Stimulated activated CD8-positive, alpha-beta memory T cell treated with anti-CD3 and anti-CD28 coated beads, Interleukin-7, amount 100 ng/mL, for 1 hour (primary cell): ENCODE measurements at places on chromosomes 4 and X.

DNA sequence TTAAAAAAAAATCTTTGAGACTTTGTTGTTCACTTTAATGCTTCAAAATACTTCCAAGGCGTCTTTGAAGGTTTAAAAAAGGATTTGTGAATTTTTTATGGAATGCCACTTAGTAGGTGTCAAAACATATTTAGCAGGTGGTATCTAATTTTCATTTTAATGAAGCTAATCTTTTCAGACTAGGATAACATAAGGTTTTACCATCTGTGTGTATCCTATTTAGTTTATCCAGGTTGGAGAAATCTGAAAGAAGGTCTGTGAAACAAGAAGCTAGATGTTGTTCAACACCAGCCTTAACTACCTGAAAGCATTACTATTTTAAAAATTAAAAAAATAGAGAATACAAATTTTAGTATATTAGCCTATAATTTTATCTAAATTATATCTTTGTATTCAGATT is 193.4 kb downstream of the GRID2 start:
- DNase-seq = no peak

GRCh38 chr4:2662598-2662997 is 93.5 kb downstream of the TNIP2 start:
- DNase-seq = no peak

DNA sequence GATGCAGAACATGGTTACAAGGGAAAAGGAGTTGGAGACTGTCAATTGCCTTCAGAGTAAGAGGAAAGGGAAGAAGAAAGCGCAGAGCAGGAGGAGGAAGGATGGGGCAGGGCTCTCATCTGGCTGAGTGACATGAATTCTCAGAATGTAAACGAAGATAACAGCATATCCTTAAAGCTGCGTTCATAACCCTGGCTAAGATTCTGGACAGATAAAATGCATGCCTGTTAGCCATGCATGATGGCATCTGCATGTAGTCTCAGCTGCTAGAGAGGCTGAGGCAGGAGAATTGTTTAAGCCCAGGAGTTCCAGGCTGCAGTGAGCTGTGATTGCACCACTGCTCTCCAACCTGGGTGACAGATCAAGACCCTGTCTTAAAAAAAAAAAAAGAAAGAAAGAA is 493.5 kb upstream of the PRKX start:
- DNase-seq = no peak

GRCh38 chr4:128603081-128603480 is 206.4 kb upstream of the JADE1 start:
- DNase-seq = no peak

- no peak for DNase-seq
These were observed 44.9 kb downstream of the HTT-AS start for GRCh38 chr4:3029464-3029863.

- no peak for DNase-seq
These were observed 87.1 kb downstream of the AMELX start for GRCh38 chrX:11380187-11380844.

- no peak for DNase-seq
These were observed 153.3 kb downstream of the LDB2 start for GRCh38 chr4:16745009-16745635.

GRCh38 chrX:44906542-44906941 is 33.6 kb downstream of the KDM6A start:
- DNase-seq = no peak

- no peak for DNase-seq
These were observed 6.7 kb upstream of the MSX1 start for GRCh38 chr4:4852591-4853362.
